Regular cardiac myocyte (primary cell): ENCODE measurements at places on chromosomes 7 and 10. TPM values are rescaled to one million over a fixed set of nuclear protein-coding genes. Genes with fewer than 3 reads are reported as not detected.

CHRM2 gene
- total RNA-seq: under 0.01 TPM in 2 replicates

DNAJC12 gene
- total RNA-seq: 9.6 and 9.8 TPM in 2 replicates

CPN1 gene
- not detected in 2 replicates for total RNA-seq

IFIT1B gene
- total RNA-seq: not detected in 2 replicates

GLI3 gene
- 1.4 and 3.3 TPM in 2 replicates for total RNA-seq

SEC23IP gene
- total RNA-seq: 18.6 and 22.2 TPM in 2 replicates

CFAP69 gene
- 1.2 and 9.0 TPM in 2 replicates for total RNA-seq

SNX13 gene
- 31.2 and 58.6 TPM in 2 replicates for total RNA-seq

HTR5A gene
- not detected in 2 replicates for total RNA-seq

CD36 gene
- total RNA-seq: 406 and 4,004 TPM in 2 replicates
